ENCODE measurements at places on chromosomes 13 and 19.

DNA sequence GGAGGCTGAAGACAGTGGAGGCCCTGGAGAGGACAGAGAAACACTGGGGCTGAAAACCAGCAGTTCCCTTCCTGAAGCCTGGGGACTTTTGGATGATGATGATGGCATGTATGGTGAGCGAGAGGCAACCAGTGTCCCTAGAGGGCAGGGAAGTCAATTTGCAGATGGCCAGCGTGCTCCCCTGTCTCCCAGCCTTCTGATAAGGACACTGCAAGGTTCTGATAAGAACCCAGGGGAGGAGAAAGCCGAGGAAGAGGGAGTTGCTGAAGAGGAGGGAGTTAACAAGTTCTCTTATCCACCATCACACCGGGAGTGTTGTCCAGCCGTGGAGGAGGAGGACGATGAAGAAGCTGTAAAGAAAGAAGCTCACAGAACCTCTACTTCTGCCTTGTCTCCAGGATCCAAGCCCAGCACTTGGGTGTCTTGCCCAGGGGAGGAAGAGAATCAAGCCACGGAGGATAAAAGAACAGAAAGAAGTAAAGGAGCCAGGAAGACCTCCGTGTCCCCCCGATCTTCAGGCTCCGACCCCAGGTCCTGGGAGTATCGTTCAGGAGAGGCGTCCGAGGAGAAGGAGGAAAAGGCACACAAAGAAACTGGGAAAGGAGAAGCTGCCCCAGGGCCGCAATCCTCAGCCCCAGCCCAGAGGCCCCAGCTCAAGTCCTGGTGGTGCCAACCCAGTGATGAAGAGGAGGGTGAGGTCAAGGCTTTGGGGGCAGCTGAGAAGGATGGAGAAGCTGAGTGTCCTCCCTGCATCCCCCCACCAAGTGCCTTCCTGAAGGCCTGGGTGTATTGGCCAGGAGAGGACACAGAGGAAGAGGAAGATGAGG is 1.5 kb downstream of the PPP1R15A start:
- no peak for DNase-seq

GRCh38 chr13:109764045-109764444 is 22.3 kb downstream of the IRS2 start:
- no peak for DNase-seq

DNA sequence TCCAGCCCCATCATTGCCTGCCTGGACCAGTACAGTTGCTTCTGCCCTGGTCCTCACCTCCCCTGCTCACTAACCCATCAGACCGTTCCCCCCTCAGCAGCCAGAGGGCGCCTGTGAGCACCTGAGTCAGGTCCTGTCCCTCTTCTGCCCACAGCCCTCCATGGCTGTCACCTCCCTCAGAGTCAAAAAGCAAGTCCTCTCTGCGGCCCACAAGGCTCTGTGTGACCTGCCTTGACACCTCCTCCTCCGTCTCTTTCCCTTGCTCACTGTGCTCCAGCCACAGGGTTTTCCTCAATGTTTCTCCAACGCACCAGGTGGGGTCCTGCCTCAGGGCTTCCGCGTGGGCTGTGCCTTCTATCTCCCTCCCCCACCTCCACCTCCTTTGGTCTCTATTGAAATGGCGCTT is 29.4 kb upstream of the PTPRS start:
- no peak for DNase-seq

DNA sequence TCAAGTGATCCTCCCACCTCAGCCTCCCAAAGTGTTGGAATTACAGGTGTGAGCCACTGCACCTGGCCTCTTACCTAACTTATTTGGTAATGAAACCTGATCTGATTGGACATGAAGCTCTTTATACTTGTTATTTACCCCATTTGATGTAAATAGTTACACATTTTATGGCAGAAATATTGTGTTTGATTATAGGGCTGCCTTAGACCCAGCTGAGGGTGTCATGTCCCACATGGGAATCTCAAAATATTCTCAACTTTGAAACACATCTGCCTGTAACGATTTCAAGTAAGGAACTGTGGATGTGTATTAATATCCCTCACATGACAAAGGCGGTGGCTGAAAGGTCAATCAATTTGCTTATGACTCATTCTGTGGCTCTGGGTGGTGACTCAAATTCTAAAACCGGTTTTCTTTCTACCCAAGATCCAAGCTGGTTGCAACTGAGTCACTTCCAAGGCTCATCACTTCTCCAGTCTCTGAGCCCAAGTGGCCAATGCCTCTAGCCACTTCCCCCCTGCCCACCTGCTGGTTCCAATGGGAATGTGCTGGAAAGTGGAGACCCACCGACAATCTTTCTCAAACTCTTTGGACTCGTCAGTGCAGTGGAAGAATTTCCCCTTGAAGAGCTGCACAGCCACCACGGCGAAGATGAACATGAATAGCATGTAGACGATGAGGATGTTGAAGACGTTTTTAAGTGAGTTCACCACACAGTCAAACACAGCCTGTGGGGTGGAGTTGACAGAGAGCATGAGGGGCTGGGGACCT is 110.9 kb downstream of the IER2 start:
- no peak for DNase-seq

DNA sequence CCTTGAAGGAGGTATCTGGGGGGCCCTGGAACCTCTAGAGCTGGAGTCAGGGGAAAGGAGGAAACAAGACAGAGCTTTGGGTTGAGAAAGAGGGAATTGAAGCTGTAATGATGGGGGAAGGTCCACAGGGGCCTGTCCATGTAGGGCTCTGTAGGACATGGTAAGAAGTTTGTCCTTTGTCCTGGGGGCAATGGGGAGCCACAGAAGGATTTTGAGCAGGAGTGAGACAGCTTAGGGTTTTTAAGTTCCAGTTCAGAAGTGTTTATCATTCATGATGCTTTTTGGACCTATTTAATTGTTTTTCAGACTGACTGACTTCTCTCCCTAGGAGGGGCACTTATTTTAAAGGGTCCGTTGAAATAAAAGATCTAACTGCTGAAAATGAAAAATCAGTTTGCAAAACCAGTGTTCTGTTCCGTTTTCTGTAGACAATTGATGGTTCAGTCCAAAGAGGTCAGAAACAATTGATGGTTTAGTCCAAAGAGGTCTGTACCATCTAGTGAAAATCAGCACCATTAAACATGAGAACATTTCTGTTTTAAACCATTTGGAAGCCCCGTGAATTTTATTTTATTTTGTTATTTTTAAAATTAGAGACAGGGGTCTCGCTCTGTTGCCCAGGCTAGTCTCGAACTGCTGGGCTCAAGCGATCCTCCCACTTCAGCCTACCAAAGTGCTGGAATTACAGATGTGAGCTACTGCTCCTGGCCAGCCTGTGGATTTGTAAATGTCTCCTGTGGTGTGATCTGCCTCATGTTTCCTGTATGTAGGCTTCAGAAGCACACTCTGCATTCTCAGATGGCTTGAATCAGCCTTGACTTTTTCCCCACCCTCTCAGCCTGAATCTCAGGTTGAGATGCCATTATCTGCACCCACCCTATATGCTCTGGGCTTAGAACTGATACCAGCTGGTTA is 8.4 kb downstream of the PLD3 start:
- no peak for DNase-seq

- DNase-seq = no peak
Measured at GRCh38 chr19:29793116-29793727, 18.6 kb upstream of the CCNE1 start.

DNA sequence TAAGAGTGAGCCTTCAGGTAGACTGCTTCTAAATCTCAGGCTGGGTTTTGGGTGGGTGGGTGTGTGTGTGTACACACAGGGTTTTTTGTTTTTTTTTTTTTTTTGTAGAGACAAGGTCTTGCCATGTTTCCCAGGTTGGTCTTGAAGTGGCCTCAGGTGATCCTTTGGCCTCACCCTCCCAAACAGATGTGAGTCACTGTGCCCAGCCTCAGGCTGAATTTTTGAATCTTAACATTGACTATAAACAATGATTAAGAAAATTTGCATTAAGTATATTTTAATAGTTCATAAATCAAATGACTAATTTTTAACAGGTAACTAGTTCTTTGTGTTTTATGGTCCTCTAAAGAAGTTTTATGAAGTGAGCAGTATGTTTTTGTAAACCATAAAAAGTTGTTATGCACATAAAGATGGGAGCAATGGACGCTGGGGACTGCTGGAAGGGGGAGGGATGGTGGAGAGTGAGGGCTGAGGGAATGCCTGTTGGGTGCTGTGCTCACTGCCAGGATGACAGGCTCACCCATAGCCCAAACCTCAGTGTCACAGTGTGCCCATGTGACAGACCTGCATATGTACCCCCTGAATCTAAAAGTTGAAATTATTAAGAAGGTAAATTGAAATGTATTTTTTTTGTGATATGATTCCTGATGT is 60.2 kb downstream of the ZNF136 start:
- no peak for DNase-seq

DNA sequence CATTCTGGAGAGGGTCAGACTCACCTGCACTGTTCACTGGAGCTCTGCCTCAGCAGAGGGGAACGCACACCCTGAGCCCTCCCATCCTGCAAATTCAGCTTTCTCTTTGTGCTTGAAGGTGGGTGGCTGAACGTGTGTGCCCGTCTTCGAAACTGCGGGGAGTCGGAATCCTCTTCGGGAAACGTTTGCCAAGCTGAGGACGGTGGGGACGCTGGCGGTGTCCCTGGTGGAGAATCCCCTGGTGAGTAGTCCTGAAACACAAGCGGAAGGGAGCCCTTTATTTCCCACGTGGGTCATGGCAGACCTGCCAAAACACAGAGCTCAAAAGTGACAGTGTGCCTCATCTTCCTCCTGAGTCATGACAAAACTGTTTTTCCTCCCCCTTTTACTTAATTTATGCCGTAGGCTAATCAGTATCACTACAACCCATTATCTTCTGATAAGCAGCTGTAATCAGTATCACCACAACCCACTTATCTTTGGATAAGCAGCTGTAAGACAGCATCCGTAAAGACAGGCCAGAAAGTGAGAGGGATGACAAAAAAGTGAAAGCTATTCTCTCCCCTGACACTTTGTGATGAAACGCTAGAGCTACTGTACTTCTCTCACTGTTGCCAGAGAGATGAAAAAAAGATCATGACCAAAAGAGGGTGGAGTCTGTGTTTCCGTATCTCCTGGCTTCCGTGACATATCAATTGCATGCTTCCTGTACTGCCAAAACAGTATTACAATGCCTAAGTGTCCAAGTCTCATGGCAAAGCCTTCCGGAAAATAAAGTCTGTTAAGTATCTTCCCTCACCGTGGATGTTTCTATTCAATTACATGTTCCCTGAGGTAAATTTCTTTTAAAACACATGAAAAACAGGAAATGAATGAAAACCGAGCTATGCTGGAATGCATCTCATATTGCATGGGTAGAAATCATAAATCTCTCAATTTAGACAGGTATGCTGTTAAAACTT is 155.5 kb downstream of the TBC1D4 start:
- peak; percentile 21 for DNase-seq

- no peak for DNase-seq
Measured at GRCh38 chr19:48487948-48488347, 18.8 kb downstream of the CYTH2 start.

DNA sequence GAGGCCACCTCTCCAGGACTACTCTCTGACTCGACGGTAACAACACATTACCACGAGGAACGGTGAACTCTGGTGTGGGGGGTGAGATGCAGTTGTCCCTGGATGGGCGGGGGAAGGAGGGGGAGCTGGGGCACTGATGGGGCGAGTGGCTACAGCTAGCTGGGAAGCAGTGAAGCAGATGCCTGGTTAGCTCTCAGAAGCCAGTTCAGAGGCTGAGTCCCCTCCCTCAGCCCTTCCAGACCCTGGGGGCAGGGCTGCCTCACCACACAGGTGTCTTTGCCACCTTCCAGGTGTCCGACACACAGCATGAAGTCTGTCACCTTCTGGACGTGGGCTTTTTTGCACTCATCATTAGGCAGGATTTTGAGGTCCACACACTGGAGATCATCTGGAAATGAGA is 4.0 kb downstream of the KLK1 start:
- no peak for DNase-seq

All from activated T-helper 1 cell treated with Interleukin-2 at 50 U/mL for 16 hours (primary cell).